ENCODE measurements at places on chromosomes 6 and 20. TPM values are rescaled to one million over a fixed set of nuclear protein-coding genes. Genes with fewer than 3 reads are reported as not detected.
A peak's percentile ranks its signal among the peaks of the same experiment; 100 is the strongest.

Gene NRSN1
- total RNA-seq, result 0.40 TPM

Gene PEX3
- 15.2 TPM for total RNA-seq

Gene PABPC1L
- 3.4 TPM for total RNA-seq

Gene COL20A1
- not detected for total RNA-seq

Gene SPDEF
- total RNA-seq, result 4.4 TPM

Gene ORC3
- total RNA-seq, result 11.3 TPM

Gene CD40
- total RNA-seq, result 16.6 TPM

Gene MOCS3
- 5.0 TPM for total RNA-seq

GRCh38 chr6:163797296-163797845, 382.9 kb downstream of the QKI start:
- H3K36me3 ChIP-seq, result no peaks in the 10 kb centered on the region
- H3K27me3 ChIP-seq, result no peaks in the 10 kb centered on the region
- ATAC-seq, result no peak
- H3K4me1 ChIP-seq, result no peaks in the 10 kb centered on the region
- H3K27ac ChIP-seq, result no peak overlapping the region

- H3K27ac ChIP-seq, result no peak overlapping the region
- no peaks in the 10 kb centered on the region for H3K36me3 ChIP-seq
- H3K27me3 ChIP-seq, result no peaks in the 10 kb centered on the region
Measured at GRCh38 chr20:15020845-15021244, 683.4 kb upstream of the FLRT3 start.

GRCh38 chr6:75791881-75792280, 42.8 kb downstream of the MYO6 start:
- H3K27me3 ChIP-seq, result no peaks in the 10 kb centered on the region
- no peaks in the 10 kb centered on the region for H3K36me3 ChIP-seq
- peaks cover 2% of the 10 kb centered on the region for H3K4me1 ChIP-seq
- no peak for ATAC-seq
- no peak overlapping the region for H3K4me3 ChIP-seq

- H3K27me3 ChIP-seq, result no peaks in the 10 kb centered on the region
- H3K36me3 ChIP-seq, result no peaks in the 10 kb centered on the region
- no peak overlapping the region for H3K4me3 ChIP-seq
- ATAC-seq, result no peak
- no peaks in the 10 kb centered on the region for H3K4me1 ChIP-seq
Measured at GRCh38 chr6:40950986-40951698, 87.9 kb downstream of the UNC5CL start.

GRCh38 chr6:31752739-31753319, 9.6 kb upstream of the SAPCD1 start:
- no peaks in the 10 kb centered on the region for H3K36me3 ChIP-seq
- no peak overlapping the region for H3K27ac ChIP-seq
- H3K4me1 ChIP-seq, result no peaks in the 10 kb centered on the region
- no peak overlapping the region for H3K4me3 ChIP-seq
- no peaks in the 10 kb centered on the region for H3K27me3 ChIP-seq

DNA sequence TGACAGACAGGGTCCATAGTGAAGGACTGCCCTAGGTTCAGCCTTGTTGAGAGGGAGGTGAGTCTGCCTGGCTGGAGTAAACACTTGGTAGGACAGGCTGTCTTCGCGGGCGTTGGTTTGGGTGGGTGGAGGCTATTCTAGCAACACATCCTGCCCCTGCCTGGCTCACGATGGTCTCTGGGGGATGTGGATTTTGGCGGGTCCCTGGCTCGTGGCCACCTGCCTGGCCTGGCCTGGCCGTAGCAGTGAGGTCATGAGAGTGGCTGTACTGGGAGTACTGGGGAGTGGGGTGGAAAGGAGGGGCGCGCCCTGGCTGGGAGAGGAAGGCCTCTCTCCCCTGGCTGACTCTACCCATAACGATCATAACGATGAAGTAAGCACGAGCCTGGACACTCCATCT, 30.2 kb upstream of the MRPS18A start:
- ATAC-seq, result peak; percentile 86
- peak overlapping the region; percentile 71 for H3K27ac ChIP-seq
- no peaks in the 10 kb centered on the region for H3K36me3 ChIP-seq
- H3K27me3 ChIP-seq, result no peaks in the 10 kb centered on the region

GRCh38 chr20:34526466-34526865, 10.2 kb downstream of the DYNLRB1 start:
- no peak for ATAC-seq
- peak overlapping the region; percentile 81 for H3K27ac ChIP-seq
- H3K36me3 ChIP-seq, result peaks cover 49% of the 10 kb centered on the region
- peaks cover 7% of the 10 kb centered on the region for H3K4me1 ChIP-seq
- no peaks in the 10 kb centered on the region for H3K27me3 ChIP-seq

GRCh38 chr6:33724102-33725023, 12.9 kb upstream of the UQCC2 start:
- peaks cover 3% of the 10 kb centered on the region for H3K27me3 ChIP-seq
- H3K27ac ChIP-seq, result no peak overlapping the region
- no peaks in the 10 kb centered on the region for H3K36me3 ChIP-seq
- ATAC-seq, result no peak

DNA sequence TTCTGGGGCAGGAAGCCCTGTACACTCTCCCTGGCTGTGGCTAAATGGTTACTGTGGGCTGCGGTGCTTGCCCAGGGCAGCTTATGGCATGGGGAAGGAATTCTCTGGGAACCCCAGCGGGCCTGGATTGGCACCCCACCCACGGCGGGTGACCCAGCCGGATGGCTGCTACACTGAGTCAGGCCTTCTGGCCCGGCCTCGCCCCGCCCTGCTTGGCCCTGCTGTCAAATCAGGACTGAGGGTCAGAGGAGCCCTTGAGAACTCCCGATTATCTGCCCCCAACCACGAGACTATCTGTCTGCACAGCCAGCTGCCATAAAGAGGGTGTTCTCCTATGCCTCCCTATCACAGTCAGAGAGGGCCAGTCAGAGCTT, 7.3 kb upstream of the ITPR3 start:
- peaks cover 13% of the 10 kb centered on the region for H3K4me1 ChIP-seq
- H3K4me3 ChIP-seq, result no peak overlapping the region
- ATAC-seq, result peak; percentile 31
- no peaks in the 10 kb centered on the region for H3K36me3 ChIP-seq
- no peak overlapping the region for H3K27ac ChIP-seq

GRCh38 chr20:25070821-25071473, 11.0 kb downstream of the VSX1 start:
- H3K36me3 ChIP-seq, result no peaks in the 10 kb centered on the region
- H3K27ac ChIP-seq, result no peak overlapping the region
- peaks cover 38% of the 10 kb centered on the region for H3K27me3 ChIP-seq

DNA sequence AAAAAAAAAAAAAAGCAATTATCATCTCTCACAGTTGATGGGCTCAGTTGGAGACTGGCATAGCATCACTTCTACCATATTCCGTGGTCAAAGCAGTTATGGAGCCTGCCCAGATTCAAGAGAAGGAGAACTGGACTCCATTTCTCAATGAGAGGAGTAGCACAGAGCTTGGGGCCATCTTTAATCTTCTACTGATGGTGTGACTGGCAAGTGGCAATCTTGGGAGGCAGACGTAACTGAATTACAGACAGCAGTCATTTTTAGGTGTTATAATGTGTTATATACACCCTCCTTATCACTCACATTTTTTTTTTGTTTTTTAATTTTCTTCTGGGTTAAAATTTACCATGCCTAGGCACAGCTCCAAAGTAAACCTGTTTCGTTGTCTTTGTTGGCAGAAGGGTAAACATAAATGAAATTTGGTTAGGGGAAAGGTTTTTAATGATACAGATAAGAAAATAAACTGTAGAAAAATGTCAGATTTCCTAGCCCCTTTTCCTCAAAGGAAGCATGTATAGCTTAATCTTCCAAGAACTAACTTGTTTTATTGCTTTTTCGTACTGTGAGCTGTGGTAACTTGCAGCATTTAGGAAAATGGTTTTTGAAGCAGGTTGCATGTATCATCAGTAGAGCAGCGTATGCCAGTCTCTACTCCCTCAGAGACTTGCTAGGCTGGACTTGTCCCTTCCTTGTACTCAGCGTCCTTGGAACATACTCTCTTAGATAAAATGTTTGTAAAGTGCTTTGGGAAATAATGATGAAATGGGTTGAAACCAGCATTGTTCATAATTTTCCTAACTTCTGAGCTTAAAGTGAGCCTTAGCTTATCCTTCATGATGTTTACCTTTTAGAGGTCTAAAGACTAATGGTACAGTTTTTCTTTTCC, 25.7 kb downstream of the ZFAND3 start:
- H3K4me3 ChIP-seq, result no peak overlapping the region
- H3K36me3 ChIP-seq, result no peaks in the 10 kb centered on the region
- no peak overlapping the region for H3K27ac ChIP-seq
- H3K27me3 ChIP-seq, result no peaks in the 10 kb centered on the region
